ENCODE measurements at places on chromosomes 5 and 9.

DNA sequence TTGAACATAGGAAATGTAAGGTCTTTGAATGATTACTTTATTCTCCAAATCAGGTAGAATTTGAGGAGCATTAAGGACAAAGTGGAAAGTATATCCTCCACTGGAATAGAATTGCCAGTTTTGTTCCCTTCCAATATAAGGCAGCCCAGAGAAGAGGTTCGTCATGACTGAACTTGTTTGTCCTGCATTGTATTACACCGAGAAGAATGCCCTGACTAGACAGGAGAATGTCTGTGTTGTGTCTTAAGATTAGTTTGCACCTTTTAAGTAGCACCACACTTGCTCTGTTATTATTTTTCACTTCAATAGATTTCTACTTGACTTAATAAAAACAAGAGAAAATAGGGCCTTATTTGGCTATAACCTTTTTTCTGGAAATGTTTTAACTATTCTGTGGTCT, 586.2 kb upstream of the PTGER4 start:
- DNase-seq: no peak

DNA sequence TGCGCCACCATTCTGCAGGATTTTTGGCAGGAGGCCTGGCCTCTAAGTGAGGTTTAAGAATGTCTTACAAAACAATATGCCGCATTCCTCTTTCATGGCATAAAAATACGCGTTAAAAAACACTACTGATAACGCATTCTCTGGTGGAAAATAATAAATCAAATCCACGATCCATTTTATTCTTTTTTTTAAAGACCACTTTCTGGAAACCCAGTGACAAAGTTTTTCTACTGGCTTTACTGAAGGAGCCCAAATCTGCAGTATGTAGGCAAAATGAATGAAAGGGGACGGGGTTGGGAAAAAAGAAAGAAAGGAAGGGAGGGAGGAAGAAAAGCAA, 2.0 kb downstream of the SV2C start:
- no peak for DNase-seq

DNA sequence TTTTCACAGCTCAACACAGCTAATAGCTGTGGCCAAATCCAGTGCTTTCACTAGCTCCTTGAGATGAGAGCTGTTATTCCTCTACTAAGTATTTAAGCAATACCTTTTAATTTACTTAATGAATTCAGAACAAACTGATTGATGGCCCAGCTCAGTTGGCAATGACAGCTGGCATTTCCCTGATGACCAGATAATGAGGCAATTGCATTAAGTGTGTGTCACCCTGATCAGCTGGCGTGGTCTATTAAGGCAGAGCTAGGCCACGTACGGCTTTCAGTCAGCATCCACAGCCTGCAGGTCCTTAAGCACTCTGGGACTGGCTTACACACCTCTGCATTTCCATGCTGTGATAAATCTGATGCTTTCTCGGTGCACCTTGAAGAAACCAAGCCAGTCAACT, 34.4 kb downstream of the TTLL11 start:
- no peak for DNase-seq

DNA sequence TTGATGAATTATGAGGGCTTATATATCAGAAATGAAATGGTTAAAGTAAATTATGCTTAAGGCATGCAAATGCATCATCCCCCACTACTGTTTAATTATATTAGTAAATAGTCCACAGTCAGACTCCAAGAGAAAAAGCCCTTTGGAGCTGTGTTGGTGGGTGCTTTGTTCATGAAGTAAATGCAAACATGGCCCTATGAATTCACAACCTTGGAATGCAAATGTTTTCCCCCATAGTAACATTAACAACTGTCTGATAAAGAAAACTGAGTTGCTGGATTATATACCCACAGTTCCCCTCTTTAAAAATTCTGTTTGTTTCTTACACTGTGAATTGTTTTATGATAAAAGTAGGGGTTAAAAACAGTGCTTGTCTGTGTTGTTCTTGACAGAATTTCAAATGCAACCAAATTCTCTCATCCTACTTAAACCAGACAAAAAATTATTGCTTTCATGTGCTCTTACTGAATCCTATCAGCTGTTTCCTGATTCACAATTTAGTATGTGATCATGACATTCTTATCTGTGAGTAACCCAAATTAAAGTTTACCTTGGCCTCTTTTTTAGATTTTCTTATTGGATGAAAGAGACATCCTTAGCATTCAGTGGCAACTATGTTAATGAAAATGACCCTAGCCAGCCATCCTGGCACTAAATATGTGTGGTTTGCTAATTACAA, 48.5 kb upstream of the SNCAIP start:
- no peak for DNase-seq

GRCh38 chr9:36749461-36749860, 176.8 kb downstream of the MELK start:
- no peak for DNase-seq

DNA sequence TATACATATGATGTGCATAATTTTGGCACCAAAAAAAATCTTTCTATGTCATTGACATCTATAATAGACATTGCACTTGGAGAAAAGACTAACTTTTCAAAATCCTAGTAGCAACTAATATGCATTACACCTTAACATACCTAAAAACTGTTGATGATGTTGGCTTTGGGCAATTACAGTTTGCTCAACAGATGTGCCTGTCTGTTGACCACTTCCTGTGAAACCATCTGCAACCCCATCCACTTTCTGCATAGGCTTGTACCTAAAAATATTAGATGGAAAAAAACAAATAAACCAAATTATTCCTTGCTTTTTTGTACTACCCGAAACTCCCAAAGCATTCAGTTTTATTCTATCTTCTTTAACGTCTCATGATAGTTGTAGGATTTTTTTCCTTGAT, 248.6 kb downstream of the RFX3 start:
- DNase-seq: no peak

GRCh38 chr5:173463207-173463606, 135.0 kb upstream of the STC2 start:
- no peak for DNase-seq

DNA sequence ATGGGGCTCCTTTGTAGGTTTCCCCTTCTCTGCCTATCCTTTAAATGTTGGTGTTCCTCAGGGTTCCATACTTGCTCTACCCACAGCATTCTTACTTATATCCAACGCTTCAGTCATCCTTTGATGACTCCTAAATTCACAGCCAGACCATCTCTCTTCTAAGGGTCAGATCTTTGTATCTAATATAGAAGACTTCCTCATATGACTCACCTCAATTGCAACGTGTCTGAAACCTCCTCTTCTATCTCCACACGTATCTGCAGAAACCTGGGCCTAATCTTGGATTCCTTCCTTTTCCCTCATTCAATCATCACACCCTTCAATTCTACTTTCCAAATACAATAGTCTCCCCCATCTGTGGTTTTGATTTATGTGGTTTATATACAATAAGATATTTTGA, 68.3 kb downstream of the HMGCR start:
- DNase-seq: no peak

GRCh38 chr9:101618698-101619097, 23.9 kb upstream of the PPP3R2 start:
- DNase-seq: no peak

DNA sequence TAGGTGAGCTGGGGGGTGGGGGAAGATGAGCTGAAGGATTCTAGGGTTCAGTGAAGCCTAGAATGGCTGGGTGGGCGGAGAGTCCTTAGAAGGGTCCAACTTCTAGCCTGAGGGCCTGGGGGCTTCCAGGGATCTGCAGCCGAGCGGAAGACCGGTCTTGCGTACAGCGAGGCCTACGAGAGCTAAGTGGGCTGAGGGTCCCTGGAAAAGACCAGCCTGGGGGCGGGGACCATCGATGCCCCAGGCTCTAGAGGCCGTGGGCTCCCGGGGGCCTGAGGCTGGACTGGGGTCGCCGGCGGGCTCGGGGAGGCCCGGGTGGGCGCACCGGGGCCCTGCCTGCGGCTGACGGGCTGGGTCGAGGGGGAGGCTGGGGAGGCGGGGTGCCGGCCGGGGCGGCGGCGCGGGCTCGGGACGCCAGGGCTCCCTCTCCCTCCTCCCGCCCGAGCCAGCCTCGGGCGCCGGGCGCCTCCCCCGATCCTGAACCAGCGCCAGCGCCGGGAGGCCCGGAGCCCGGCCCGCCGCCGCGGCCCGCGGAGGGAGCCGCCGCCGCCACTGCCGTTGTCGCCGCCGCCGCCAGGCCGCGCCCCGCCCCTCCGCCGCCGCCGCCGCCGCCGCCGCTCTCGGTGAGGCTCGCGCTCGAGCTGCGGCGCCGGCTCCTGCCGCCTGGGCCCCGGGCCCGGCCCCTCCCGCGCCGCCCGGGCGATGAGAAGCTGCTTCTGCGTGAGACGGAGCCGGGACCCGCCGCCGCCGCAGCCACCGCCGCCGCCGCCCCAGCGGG, at the start of gene MVB12B:
Gene MVB12B, plus strand, starts transcription at position 602 of the 778 bp plus-strand sequence. Its CDS starts 101 bp downstream, at position 703.
- peak; percentile 56 for DNase-seq

GRCh38 chr9:123861086-123861755, 68.7 kb downstream of the DENND1A start:
- no peak for DNase-seq

- DNase-seq: no peak
Observed at GRCh38 chr9:86901511-86901910, 45.8 kb downstream of the GAS1 start.

DNA sequence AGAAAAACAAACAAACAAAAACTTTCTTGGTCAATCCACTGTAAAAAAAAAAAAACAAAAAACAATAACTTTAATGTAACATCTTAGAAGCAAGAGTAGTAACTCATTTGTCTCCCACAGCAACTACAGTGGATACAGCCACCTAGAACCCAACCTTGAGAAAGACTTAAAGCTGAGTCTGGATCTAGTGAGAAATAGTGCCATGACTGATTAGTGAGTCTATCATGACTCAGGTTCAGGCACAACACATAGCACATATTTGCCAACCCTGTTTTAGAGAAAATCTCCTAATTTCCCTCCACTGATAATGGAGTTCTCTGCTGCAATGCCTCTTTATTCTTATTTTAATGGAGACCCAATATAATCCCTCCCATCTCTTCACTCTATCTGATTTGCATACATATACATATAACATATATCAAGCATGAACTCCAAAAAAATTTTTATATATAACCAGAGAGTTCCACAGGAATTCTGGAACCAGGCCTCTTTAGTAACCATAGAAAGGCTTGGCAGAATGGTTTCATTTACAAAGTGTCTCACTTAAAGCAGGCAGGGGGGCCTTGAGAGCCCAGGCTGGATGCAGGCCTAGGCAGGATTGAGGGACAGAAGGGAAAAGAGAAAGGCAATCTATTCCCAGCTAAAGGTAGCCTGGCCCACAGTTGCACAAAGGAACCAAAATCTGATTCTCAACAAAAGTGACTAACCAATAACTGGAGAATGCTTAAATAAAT, 11.9 kb upstream of the NR4A3 start:
- no peak for DNase-seq

DNA sequence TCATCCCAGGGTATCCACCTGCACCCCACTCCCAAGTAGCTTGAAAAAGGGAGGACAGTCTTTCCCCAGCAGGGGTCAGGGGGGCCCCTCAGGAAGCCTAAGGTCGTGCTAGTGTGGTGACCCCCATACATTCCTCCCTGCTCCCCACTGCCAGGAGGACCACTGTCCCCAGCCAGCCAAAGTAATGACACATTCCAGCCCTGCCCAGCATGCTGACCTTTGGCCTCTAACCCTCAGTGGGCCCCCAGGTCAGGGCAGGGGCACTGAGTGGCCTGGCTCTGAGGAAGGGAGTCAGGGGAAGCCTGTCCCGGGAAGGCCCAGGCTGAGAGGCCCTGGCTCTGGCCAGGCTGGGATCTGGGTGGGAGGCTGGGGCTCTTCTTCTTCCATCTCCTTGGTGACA, 8.8 kb downstream of the CPLX2 start:
- no peak for DNase-seq

GRCh38 chr5:54944364-54944763, 41.0 kb downstream of the ESM1 start:
- peak; percentile 31 for DNase-seq

- DNase-seq: no peak
Observed at GRCh38 chr5:50365426-50366251, 75.4 kb downstream of the EMB start.

- DNase-seq: no peak
Observed at GRCh38 chr9:126630458-126631237, 16.9 kb downstream of the LMX1B start.

GRCh38 chr9:70110194-70111041, 66.8 kb downstream of the MAMDC2 start:
- no peak for DNase-seq

- DNase-seq: no peak
Observed at GRCh38 chr5:54521856-54522479, 4.4 kb downstream of the SNX18 start.

DNA sequence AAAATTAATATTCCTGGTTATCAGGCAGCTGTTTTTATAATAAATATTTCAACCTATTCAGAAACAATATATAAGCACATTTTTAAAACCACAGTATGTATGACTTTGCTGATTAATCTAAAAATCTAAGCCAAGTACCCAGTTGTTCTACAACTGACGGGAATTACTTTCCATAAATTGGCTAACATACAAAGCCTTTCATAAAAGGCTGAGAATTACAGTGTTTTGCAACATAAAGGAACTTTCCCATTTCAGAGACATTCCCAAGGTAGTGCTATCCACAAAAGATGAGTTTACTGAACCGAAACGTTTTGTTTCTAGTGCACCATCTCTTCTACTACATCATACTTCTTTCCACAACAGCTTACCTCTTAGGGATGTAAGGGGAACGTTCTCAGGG, 7.2 kb downstream of the RNF145 start:
- DNase-seq: no peak

GRCh38 chr9:132372177-132373095, 17.6 kb upstream of the SETX start:
- DNase-seq: no peak

- no peak for DNase-seq
Observed at GRCh38 chr5:67123819-67124218, 72.8 kb downstream of the CD180 start.

- DNase-seq: no peak
Observed at GRCh38 chr9:92769990-92770359, 5.3 kb upstream of the BICD2 start.

- no peak for DNase-seq
Observed at GRCh38 chr5:152650413-152650812, 245.3 kb upstream of the NMUR2 start.

- no peak for DNase-seq
Observed at GRCh38 chr9:132638240-132638639, 31.5 kb downstream of the DDX31 start.

- no peak for DNase-seq
Observed at GRCh38 chr9:92638621-92639101, 31.3 kb downstream of the IPPK start.

DNA sequence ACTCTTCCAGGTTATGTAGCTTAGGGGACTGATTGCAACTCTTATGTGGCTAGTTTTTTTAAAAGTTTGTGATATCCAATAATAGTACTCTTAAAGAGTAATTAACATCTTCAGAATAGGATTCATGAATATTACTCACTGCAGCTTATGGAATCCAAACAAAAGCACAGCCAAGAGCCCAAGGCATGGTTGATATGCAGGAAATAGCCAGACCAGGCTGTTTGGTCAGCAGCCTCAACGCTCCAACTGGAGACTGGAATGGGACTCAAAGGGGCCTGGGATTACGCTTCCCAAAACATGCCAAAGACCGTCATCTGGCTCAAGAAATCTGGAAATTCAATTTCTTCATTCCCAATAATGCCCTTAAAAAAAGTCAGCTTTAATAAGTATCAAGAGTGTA, 268.6 kb downstream of the SEC61B start:
- no peak for DNase-seq

GRCh38 chr5:124980163-124980941, 233.9 kb upstream of the ZNF608 start:
- DNase-seq: no peak

Measured in stimulated activated CD4-positive, alpha-beta T cell treated with anti-CD3 and anti-CD28 coated beads, Interleukin-15, amount 100 ng/mL, for 24 hours (primary cell).